ENCODE measurements at places on chromosomes 12 and 14. TPM values are rescaled to one million over a fixed set of nuclear protein-coding genes. Genes with fewer than 3 reads are reported as not detected.

FITM1 gene
- total RNA-seq = 1.3 TPM

GRCh38 chr14:29741909-29742401 is 185.7 kb downstream of the PRKD1 start:
- no peak for DNase-seq

DNA sequence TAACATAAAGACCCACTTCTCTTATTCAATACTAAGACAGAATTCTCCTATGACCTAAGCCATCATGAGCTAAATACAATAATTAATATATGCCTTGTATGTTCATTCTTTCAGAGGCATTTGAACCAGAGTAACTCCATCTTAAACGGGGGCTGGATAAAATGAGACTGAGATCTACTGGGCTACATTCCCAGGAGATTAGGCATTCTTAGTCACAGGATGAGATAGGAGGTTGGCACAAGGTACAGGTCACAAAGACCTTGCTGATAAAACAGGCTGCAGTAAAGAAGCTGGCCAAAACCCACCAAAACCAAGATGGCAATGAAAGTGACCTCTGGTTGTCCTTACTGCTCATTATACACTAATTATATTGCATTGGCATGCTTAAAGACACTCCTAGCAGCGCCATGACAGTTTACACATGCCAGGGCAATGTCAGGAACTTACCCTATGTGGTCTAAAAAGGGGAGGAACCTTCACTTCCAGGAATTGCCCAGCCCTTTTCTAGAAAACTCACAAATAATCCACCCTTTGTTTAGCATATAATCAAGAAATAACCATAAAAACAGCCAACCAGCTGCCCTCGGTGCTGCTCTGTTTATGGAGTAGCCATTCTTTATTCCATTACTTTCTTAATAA is 260.7 kb downstream of the SSPN start:
- no peak for DNase-seq

DNA sequence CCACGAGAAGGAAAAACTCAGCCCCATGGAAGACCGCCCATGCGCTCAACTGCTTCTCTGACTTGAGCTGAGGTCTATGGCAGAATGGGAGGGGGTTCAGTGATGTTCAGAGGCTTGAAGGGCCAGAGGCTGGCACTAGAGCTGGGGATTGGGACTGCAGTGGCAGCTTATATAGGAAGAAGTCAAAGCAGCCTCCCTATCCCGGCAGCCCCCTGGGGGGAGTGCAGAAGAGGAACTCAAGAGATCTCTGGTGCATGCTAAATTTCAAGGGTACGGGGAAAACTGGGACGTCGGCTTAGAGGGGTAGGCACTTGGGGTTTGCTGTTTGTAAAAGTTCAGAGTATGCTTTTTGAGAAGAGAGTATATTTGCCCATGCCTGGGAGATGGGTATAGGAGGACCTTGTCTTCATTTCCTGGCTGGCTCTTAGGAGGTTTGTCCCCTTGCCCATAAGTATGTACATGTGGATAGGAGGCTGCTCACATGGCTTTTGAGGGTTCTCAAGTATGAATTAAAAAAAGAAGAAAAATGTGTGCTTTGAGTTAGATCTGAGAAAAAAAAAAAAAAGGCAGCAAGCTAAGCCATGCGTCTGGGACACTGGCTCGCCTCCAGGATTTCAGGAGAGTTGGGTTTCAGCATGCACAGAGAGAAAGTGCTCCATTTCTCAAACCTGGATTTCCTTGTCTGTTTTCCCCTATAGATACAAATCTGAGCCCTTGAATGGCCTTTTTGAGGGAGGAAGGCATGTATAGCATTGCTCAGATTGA is 3.2 kb upstream of the MEG3 start:
- no peak for DNase-seq

- DNase-seq = no peak
These were observed 167.6 kb downstream of the ACSS3 start for GRCh38 chr12:81245458-81245857.
